ENCODE measurements at places on chromosomes 12 and 14.
A peak's percentile ranks its signal among the peaks of the same experiment; 100 is the strongest.

DNA sequence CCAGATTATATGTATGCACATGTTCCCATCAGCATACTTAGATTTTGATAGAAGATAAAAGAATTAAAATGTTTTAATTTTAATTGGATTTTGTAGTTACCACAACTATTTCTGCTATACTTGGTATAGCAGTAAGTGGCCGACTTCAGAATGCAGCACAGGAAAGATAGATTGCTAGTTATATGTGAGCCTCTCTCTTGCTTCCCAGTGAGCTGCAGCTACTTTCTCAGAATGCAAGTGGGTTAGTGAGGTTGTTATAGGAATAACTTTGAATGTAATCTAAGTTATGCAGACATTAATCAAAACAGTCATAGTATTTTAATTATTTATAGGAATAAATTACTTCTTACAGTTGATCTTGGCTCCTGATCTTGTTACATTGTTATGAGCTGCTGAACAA, 240.6 kb downstream of the RAD51B start:
- no peak for DNase-seq

DNA sequence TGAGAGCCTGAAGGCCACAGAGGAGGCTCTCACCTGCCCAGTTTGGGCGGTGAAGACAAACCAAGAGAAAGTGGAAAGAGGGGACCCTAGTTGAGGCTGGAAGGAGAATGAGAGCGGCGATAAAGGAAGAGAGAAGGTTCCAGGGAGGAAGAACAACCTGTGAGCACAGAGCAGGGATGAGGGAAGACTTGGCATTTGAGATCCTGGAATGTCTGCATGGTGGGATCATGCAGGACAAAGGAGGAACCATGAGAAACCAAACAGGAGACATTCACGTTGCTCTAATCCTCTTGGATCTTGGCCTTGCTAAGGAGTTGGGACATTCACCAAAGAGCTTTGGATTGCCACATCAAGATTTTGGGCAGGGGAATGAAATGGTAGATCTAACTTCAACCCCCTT, 22.9 kb upstream of the RBM19 start:
- DNase-seq: no peak

GRCh38 chr14:37246427-37246829, 48.7 kb downstream of the MIPOL1 start:
- DNase-seq: peak; percentile 44

- no peak for DNase-seq
These were observed 41.6 kb downstream of the EXOC5 start for GRCh38 chr14:57227083-57227482.

- DNase-seq: no peak
These were observed 51.4 kb downstream of the CLMN start for GRCh38 chr14:95268350-95268749.

GRCh38 chr12:2150833-2151232, 98.0 kb downstream of the CACNA1C start:
- no peak for DNase-seq
